ENCODE measurements at places on chromosomes 4 and X.

GRCh38 chr4:76803522-76803921, 94.4 kb downstream of the SOWAHB start:
- no peak for DNase-seq

GRCh38 chr4:8862800-8863685, 8.6 kb downstream of the HMX1 start:
- DNase-seq, result no peak

- peak; percentile 35 for DNase-seq
These were observed 30.0 kb upstream of the ANXA5 start for GRCh38 chr4:121726642-121727268.

DNA sequence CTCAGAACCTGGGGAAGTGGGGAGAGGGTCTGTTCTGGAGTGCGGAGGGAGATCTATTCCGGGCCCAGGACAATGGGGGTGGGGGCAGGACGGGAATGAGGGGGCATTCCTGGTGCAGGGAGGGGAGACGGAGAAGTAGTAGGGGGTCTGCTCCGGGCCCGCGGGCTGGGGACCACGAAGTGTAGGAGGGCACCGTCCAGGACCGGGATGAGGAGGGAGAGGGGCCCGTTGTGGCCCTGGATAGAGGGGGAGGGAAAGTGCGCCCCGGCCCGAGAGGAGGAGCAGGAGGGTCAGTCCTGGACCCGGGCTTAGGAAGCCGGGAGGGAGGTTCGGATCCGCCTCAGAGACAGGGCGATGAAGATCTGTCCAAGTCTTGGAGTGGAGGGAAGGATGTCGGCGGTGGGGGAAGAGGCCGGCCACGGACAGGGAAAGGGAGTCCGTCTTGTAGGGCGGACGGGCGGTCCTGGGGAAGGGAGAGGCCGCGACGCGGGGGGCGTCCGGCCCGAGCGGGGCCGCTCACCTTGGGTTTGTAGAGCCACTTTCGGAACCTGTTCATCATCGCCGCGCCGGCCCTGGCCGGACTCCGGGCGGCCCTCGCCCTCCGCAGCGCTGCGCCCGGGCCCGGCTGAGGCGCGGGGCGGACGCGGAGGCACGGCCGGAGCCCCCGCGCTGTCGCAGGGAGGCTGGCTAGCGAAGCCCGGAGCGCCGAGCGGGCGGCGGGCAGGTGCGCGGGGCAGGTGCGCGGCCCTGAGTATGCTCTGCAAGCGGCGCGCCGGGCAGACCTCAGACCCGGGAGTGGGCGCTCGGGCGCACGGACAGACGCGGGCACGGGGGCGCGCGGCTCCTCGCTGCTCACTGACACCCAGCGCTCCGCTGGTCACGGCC, at the start of gene ZFYVE28:
Gene ZFYVE28 (minus strand): TSS at position 881 of the 885 bp plus-strand sequence. CDS start 322 bp downstream, at position 559.
- DNase-seq, result no peak

DNA sequence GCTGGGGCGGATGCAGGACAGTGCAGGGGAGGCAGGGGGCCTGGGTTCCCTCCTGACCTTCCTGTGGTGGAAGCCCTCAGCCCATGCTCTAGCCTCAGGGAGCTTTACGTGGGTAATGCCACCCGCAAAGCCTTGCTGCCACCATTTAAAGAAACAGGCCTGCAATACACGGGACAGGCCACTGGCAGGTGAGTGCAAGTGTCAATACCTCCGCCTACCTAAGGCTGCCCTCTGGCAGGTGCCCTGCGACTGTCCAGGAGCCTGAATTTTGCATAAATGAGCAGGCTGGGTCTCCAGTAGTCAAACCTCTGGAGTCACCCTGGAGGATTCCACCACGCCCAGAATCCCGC, 5.9 kb downstream of the CRMP1 start:
- DNase-seq, result no peak

DNA sequence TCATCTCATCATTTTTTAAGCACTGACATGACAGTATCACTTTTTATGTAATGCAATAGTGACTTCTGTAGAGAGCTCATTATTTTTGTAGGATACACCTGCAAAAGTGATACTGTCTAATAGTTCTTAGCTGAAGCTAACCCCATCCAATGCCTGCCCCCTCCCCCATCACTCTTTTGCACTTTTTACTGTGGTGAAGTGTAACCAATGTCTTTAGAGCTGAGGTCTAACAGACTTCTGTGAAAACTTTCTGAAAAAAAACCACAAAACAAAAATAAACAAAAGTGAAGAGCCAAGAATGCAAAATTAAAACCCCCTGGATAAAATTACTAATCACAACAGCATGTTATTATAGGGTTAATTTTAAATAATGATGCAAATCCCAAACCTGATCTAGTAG, 301.1 kb downstream of the ANK2 start:
- no peak for DNase-seq

DNA sequence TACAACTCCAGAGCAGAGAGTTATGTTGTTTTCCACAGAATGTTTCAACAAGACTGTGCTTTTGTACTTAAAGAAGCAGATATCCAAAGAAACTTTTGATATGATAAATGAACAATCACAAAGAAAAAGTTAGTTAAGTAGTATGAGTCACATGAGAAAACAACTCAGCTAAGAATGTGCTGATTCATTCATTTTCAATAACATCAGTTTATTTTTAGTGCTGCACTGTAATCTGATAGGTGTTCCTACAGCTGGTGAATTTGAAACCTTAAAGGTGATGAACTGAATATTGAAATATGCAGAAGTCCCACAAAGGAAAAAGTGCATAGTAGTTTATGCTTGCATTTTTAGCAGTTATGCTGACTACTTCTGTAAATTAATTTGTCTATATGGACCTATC, 180.3 kb upstream of the TENM3 start:
- DNase-seq, result no peak

DNA sequence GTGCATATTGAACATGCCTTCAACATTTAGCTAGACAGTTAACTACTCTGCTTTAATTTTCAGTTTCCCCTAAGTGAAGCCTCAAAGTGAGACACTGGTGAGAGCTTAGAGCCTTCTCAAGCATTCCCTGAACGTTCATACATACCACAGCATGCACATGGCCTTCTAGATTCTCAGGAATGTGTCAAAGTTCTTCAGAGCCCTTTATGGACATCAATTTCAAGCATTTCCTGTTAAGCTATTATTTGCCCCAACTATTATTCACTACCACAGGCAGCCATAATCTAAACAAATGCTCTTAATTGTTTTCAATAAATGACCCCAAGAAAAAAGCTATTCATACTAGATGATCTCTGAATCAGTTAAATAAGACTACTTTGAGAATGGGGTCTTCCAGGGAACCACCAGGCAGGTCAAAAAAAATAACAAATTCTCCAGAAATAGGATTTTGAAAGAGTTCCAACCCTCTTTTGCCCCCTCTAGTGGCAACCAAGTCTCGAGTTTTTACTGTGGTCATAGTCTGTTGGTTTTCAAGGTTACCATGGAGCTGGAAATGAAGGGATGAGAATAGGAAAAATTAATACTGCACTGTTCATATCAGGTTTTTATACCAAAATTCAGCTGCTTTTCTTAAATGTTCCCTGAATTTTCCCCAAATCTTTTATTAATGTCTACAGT, 235.4 kb downstream of the RAB28 start:
- no peak for DNase-seq

DNA sequence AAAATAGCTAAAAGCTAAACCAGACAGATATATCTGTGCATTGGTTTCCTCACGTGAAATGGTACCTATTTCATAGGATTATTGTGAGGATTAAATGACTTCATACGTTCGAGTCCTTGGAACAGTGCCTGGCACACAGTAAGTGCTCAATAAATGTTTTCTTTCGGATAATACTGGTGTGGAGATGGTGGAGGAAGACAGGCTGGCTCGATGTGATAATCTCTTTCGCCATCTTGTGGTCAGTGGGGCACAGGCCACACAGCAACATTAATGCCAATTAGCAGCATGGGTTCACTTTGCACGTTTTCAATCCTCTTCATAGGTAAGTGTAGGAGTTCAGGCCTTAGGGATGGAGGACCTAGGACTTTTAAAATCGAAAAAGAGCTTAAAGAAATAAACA, 9.3 kb downstream of the PAGE4 start:
- no peak for DNase-seq
